A375 (cell line): ENCODE measurements at places on chromosomes 16 and 17. TPM values are rescaled to one million over a fixed set of nuclear protein-coding genes. Genes with fewer than 3 reads are reported as not detected.

Gene TVP23C
- total RNA-seq = 17.6 and 37.9 TPM in 2 replicates

Gene LPCAT2
- 33.8 and 39.1 TPM in 2 replicates for total RNA-seq

Gene SRCIN1
- total RNA-seq = 4.2 TPM in 2 replicates

Gene CHD9NB
- 0.30 and 1.2 TPM in 2 replicates for total RNA-seq

Gene MT1G
- not detected in 2 replicates for total RNA-seq

Gene CACNA1H
- not detected in 2 replicates for total RNA-seq

Gene PRSS53
- total RNA-seq = 3.6 and 6.6 TPM in 2 replicates

Gene TNFRSF13B
- total RNA-seq = not detected in 2 replicates

Gene VMP1
- 150 and 183 TPM in 2 replicates for total RNA-seq

Gene DPEP3
- total RNA-seq = not detected in 2 replicates

Gene SLC47A2
- total RNA-seq = not detected in 2 replicates

Gene CDK3
- 5.4 and 9.3 TPM in 2 replicates for total RNA-seq

Gene LDHD
- 0.98 and 1.8 TPM in 2 replicates for total RNA-seq

Gene HCRT
- total RNA-seq = not detected in 2 replicates

Gene OTOP3
- total RNA-seq = not detected in 2 replicates

Gene HGS
- total RNA-seq = 159 and 172 TPM in 2 replicates

Gene ADAP2
- total RNA-seq = 0.80 TPM in 1 of 2 replicates, not detected in the other

Gene TMEM92
- 0.19 and 0.21 TPM in 2 replicates for total RNA-seq

Gene HS3ST3A1
- total RNA-seq = 33.8 and 36.3 TPM in 2 replicates

Gene CBX8
- 9.6 and 12.8 TPM in 2 replicates for total RNA-seq

Gene BCL6B
- total RNA-seq = not detected in 2 replicates

Gene TXNDC17
- total RNA-seq = 171 and 208 TPM in 2 replicates

Gene CACNG5
- total RNA-seq = not detected in 2 replicates

Gene CACNG3
- total RNA-seq = not detected in 2 replicates

Gene PRSS27
- 0.64 and 1.5 TPM in 2 replicates for total RNA-seq

Gene ACSM3
- total RNA-seq = 0.41 and 1.9 TPM in 2 replicates

Gene USP31
- total RNA-seq = 4.0 and 6.2 TPM in 2 replicates

Gene KRTAP2-2
- not detected in 2 replicates for total RNA-seq

Gene CES1
- not detected in 2 replicates for total RNA-seq

Gene CLDN7
- 0.49 and 0.50 TPM in 2 replicates for total RNA-seq

Gene KRT33A
- total RNA-seq = not detected in 2 replicates

Gene SCARF1
- total RNA-seq = 0.19 and 0.41 TPM in 2 replicates
